ENCODE measurements at places on chromosomes 3 and 15.
A peak's percentile ranks its signal among the peaks of the same experiment; 100 is the strongest.

DNA sequence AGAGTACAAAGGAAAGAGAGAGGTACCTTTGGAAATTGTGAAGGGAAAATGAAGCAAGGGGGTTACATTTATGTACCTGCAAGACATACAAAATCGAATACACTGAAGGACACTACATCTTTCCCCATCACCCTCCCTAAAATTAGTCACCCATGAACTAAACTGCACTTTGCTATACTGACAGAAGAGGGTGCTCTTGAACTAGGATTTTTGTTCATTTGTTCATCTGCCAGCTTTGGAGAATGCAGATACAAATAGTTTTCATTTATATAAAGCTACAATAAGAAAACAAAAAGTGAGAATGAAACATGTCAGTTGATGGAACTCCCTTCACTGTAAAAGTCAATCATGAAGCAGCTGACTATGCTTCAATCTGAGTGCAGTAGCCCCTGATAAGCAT, 55.7 kb downstream of the PCCB start:
- DNase-seq = peak; percentile 39

DNA sequence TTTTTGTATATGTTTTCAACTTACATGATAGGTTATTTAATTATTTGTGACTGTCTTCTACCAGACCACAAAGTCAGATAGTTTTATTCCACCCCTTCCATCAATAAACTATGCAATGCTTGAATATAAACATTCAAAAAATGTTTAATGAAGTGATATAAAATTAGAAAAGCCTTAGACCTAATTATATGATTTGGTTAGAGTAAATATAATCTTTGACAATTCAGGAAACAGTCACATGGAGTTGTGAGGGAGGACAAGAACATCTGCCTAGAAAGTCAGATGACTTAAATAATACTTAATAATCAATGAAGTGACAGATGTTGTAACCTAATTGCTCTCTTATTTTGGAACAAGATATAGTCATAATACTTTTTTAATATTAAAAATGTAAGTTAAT, 710.3 kb downstream of the ZBBX start:
- no peak for DNase-seq

DNA sequence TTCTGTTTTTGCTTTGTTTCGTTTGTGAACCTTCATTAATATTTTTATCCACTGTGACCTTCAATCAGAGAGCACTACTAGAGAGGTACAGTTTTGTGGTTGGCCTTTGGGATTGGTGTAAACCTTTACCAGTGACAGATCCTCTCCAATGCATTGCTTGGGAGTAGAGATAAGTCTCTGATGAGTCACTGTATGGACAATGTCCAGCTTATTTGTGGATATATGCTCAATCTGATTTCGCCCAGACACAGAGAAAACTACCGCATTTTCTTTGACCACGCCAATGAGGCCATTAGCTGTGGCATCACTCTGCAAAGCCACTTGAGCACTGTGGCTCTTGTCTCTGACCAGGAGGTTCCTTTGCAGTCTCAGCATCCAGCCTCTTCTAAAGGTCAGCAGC, 964.7 kb downstream of the TUSC7 start:
- no peak for DNase-seq

DNA sequence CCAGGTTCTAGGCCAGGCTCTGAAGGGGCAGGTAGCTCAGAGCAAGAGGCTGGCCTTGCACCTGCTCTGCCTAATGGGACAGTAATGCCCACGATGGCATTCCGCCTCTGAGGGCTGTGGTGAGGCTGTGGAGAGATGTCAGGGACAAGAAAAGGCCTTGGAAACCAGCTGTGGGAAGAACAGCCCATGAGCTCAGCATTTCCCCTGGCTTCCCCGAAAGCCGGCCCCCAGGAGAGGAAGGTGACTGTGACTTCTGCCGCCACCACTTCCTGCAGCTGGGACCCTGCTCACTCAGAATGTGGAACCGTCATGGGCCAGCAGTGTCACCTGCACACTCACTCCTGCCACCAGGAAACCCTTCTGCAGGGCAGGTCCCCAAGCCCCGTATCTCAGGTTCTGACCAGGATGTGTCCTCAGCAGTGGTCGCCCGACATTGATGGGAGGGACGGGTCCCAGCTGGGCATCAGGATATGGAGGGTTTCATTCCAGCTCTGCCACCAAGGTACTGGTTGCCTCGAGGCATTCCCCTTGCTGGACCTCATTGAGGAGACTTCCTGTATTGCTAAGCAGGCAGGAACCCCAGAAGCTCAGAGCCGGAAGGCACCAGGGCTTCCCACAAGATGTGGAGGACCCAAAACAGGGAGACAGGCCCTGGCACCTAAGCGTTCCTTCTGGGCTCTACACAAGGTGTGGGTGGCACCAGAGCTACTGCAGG, 30.7 kb downstream of the SEMA7A start:
- DNase-seq = no peak

DNA sequence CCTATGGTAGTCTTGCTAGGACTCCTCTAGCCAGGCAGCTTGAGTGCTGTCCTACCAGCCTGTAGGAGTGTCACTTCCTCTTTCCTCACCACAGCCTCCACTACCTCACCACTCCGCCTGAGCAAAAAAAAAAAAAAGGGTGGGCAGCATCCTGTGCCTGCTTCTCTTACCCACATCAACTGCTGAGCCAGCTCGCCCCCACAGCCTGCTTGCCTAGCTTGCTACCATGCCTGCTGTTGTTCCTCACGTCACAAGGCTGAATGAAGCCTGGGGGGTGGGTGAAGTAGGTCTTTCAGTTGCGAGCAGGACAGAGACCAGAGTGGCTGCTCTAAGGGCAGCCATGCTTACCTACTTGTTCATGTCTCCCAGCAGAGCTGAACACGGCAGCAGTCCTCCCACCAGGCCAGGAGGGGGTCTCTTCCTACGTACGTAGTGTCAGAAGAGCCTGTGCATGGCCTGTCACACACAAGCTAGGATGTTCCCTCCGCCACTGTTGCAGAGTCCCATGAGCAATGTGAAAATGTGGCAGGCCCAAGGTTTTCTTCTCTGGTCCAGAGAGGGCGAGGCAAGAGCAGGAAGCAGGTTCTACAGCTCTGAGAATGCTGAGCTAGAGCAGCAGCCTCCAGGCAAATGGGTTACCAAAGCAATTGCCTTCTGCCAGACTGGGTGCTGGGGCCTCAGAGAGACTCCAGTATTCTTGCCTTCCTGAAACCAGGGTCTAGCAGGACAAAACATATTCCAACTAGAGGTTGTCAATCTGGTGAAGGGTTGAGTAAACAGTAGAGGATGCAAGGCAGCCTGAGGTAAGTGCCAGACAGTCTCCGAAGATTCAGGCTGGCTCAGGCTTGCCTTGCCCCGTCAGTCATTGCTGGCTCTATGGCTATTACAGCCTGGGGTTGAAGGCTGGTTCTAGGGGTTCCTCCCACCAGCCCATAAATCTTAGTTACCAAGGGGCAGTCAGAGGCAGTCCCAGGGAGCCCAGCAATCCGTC, 8.1 kb downstream of the PPM1M start:
- DNase-seq = no peak

GRCh38 chr3:62293051-62293780, 80.1 kb downstream of the FEZF2 start:
- no peak for DNase-seq

DNA sequence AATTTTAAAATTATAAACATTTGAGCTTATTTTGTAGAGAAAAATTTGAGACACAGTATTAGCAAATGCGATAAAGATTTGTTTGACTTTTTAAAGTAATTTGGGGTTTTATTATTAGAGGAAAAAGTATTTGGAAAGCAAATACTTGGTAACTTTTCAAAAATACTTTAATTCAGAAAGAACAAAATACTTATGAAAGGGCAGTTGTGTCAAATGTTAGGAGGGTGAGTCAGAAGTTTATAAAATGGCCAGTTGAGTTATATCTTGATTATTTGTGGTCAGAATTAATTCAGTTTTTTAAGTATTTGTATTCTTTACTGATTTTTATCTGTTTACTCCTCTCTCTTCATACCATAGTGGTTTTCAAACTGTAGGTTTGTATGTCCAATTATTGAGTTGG, 12.1 kb downstream of the LACTB start:
- no peak for DNase-seq

DNA sequence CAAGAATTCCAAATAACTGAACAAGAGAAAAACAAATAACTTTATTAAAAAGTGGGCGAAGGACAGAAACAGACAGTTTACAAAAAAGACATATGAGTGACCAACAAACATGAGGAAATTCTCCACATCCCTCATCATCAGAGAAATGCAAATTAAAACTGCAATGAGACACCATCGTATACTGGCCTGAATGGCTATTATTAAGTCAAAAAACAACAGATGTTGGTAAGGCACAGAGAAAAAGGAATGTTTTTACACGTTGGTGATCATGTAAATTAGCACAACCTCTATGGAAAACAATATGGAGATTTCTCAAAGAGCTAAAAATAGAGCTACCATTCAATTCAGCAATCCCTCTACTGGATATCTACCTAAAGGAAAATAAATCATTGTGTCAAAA, 1260.4 kb upstream of the ALCAM start:
- DNase-seq = no peak

- no peak for DNase-seq
Observed at GRCh38 chr3:11088831-11089230, 65.5 kb upstream of the HRH1 start.

- peak; percentile 62 for DNase-seq
Observed at GRCh38 chr15:65303687-65304380, 643 bp upstream of the RNU5B-1 start.

DNA sequence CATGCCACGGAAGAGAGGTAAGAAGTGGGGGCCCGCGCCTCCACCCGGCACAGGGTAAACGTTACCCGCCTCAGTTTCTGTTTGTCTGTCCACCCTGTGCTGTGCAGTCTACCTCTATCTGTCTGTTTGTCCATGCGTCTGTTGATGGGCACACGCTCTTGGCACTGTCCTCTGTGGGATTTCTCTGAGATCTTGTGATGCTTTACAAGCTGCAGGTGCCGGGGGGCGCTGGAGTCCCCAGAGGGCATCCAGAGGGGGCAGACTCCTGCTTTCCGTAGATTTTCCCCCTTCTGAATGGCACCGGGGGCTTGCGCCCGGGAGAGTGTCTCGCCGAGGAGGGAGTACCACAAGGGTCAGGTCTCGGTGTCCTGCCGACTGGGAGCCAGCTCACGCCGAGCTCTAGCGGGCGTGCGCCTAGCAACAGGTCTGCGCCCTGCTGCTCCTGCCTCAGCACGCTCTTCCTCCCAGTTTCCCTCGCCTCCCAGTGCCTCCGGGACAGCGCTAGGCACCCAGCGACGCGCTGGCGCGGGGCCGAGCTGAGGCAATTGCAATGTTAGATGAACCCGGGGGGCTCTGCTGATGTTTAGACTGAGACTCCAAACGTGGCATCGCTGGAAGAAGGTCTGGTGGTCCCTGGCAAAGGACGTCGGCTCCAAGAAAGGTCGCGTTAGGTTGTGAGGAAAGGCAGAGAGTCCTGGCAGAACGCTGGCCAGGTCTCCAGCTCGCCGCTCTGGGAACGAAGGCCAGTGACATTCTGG, 667 bp downstream of the CEMIP start:
- peak; percentile 31 for DNase-seq

GRCh38 chr3:14431452-14431916, 29.1 kb downstream of the SLC6A6 start:
- no peak for DNase-seq

GRCh38 chr3:147816752-147817151, 407.6 kb downstream of the ZIC1 start:
- peak; percentile 33 for DNase-seq

DNA sequence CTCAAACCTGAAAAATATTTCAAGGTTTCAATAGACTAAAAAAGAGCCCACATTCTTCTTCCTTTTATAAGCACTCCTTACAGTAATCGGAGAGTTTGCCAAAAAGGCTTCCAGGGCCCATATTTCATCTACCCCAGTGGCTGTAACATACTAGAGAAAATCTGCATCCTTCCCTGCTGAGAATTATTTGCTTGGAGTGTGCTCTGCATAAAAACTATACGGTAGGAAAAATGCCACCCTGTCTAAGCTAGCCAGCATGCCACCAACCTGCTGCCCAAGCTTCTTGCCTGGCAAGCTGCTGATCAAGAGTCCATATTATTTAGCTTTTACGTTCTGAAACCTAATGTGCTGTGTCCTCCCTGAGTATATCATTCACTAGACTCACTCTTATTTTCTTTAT, 107.1 kb downstream of the FGF12 start:
- no peak for DNase-seq

DNA sequence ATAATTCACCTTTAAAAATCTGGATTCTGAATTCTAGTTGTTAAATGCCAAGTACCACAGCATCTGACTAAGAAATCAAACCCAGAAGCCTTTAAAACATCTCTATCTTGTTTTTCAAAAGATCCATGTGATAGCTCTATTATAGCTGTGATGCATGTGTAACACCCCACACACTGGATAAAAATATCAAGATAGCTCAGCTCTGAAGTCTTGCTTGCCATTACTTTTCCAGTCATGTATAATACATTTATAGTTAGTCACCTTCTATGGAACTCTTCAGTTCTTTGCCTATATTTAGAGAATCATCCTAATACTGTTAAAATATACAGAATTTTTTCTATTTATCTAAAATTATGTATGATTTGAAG, 11.6 kb downstream of the ARPP19 start:
- DNase-seq = no peak

DNA sequence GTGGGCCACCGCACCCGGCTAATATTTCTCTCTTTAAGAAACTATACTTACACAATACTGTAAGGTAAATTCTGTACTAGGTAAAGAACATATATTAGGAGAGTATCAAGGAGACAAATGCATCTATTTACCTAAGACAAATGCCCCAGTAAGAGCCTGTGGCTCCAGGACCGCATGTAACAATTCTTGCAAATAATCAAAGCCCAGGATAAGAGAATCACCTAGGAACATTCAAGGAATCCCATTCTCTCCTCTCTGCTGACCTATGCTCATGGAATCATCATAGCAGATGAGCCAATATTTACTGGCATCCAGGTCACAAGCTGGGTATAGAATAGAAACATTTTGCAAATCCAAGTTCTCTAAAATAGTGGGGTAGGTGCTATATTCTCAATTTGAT, 347.7 kb downstream of the FOXP1 start:
- no peak for DNase-seq

DNA sequence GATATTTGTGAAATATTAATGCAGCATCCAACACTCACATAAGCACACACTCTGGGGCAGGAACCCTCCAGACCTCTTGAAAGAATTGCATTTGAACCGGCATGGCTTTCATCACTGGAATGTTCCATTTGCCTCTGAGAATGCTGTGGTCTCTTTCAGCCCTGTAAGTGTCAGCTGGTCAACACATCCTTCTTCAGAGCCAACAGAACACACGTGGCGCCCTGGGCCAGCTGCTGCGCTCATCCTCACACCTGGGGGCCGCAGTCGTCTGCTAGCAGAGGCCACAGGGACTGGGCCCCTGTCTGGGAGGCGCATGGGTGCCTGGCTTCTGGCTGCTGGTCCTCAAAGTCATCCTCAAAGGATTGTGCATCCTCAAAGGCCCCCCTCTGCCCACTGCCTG, 71.4 kb upstream of the HERC1 start:
- DNase-seq = no peak

GRCh38 chr3:118171236-118171852, 863.3 kb downstream of the IGSF11 start:
- DNase-seq = no peak

DNA sequence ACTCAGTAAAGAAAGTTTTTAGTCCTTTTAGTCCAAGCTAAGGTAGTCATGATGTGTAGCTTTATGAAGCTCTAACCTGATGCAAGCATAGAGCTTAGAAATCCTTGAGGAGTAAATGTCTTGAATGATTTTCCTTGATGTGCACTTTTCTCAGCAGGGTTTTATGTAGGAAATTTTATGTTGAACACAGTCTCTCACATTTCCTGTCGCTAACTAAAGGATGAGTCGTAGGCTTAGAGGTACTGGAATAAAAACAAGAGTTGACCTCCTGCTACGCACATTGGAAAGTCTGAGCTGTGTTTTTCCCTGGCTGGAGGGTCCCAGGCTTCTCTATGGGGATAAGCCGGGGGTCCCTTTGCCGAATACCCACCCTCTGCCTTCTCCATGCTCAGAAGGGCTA, 34.7 kb upstream of the ZPLD1 start:
- no peak for DNase-seq

All from A673 (cell line).